NCI-H524 (cell line): ENCODE measurements at places on chromosomes 7 and 10.

- DNase-seq: no peak
Measured at GRCh38 chr7:132353936-132354335, 222.3 kb downstream of the PLXNA4 start.

DNA sequence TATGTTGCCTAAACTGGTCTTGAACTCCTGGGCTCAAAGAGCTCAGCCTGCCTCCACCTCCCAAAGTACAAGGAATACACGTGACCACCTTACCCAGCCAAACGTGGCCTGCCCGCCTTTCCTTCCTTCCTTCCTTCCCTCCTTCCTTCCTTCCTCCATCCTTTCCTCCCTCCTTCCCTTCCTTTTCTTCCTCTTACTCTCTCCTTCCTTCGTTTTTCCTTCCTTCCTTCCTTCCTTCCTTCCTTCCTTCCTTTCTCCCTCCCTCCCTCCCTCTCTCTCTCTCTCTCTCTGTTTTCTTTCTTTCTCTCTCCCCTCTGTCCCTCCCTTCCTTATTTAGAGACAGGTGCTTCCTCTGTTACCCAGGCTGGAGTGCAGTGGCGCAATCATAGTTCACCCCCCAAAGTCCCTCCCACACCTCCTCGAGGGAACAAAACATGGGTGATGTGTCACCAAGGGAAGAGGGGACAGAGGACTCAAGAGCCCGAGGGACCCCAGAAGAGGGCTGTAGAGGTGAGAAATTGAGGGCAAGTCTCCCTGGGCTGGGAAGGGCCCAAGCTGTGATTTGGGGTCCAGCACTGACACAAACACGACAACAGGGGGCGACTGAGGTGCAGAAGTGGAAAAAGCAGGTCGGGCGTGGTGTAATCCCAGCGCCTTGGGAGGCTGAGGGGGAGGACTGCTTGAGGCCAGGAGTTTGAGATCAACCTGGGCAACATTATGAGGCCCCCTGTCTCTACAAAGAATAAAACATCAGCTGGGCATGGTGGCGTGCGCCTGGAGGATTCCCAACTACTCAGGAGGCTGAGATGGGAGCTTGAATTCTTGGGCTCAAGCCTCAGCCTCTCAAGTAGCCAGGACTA, 28.1 kb downstream of the EPHB4 start:
- peak; percentile 46 for DNase-seq

DNA sequence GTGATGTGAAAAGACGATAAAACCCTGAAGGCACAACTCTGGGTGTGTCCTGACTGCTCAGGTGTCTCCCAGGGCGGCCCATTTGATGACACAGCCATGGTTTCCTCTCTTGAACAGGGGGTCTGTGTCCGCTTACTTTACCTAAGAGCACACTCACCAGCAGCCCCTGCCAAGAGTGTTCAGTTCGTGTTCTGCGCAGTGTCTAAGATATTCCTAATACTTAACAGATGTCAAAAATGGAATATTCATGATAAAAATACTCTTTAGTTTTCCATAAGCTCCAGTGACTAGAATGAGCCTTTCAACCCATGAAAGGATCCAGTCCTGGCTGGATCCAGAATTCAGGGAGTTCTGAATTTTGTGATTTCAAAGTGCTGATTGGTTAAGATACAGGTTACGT, 492.4 kb downstream of the TNS3 start:
- no peak for DNase-seq

- no peak for DNase-seq
Measured at GRCh38 chr10:76205361-76205760, 773.9 kb downstream of the LRMDA start.

DNA sequence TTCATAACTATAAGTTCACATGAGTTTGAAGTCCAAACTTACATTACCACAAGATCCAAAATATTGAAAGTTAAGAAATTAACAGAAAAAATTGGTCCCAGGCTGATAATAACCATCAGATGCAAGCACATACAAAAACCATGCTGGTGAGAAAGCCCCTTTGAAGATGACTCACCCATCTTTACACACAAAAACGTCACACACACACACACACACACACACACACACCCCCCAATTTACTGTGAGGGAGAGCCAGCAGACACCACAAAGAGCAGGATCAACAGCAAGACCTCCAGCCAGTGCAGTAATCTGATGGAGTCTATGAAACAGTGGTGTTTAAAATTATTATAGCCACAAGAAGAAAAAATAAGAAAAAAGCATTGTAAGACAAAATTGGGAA, 50.1 kb upstream of the DRGX start:
- no peak for DNase-seq
